Body of pancreas (tissue), 4 donors: ENCODE measurements at places on chromosomes 3 and 15. TPM values are rescaled to one million over a fixed set of nuclear protein-coding genes. Genes with fewer than 3 reads are reported as not detected.

- DNase-seq, result peak; percentile 35
These were observed 19.0 kb downstream of the CGNL1 start for GRCh38 chr15:57395292-57395691.

GRCh38 chr3:37397396-37397795 lies 223.0 kb upstream of the LRRFIP2 start:
- DNase-seq, result no peak

- DNase-seq, result no peak
These were observed 56.3 kb upstream of the SEC13 start for GRCh38 chr3:10377148-10377725.

GRCh38 chr3:145224886-145225285 lies 936.1 kb downstream of the PLOD2 start:
- DNase-seq, result no peak

DNA sequence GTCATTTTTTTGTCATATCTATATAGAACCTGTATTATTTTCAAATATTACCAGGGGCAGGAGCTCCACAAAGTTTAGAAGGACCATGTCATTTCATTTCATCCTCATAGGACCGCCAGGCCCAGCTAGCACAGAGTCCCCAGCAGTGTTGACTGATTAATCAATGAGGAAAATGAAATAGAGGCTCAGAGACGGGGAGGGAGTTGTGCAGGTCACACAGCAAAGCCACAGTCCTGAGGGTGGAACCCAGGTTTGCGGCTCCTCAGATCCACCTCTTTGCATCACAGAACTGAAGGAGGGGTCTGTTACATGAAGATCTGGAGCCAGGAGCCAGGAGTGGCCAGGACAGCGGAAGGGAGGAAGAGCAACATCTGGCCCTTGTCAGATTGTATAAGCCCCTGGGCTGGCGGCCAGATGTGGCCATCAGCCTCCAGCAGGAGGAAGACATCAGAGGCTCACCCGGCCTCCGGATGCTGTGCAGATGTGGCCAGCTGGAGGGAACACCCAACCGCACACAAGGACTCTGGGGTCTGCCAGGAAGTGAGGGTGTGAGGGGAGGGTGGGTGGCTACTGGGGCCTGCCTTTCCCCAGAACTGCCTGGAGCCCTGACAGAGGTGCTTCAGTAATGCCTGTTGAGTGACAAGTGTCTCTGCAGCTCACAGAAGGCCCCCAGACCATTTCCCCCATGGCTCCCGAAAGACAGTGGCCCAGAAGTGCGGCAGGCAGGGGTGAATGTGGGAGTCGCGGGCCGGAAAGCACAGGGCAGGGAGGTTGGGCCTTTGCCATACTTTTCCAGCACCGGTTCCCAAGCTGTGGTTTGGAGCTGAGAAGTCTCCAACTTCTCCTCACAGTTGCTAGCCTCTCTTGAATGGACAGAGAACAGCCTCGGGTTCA lies 21.3 kb downstream of the EFCC1 start:
- no peak for DNase-seq

GRCh38 chr15:63401078-63401477 lies 19.4 kb upstream of the CA12 start:
- no peak for DNase-seq

DNA sequence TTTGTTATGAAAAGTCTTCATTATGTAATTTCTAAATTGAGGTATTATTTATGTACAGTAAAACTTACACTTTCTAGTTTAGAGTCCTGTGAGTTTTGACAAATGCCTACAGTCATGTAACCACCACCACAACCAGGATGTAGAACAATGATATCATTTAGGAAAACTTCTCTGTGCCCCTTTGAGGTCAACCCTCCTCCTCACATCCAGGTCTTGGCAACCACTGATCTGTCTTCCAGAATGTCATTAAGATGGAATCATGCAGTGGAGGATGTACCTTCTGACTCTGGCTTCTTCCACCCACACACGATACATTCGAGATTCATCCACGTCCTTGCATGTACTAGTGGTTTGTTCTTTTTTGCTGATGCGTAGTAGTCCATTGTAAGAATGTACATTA lies 23.2 kb downstream of the MINAR1 start:
- DNase-seq, result no peak

DNA sequence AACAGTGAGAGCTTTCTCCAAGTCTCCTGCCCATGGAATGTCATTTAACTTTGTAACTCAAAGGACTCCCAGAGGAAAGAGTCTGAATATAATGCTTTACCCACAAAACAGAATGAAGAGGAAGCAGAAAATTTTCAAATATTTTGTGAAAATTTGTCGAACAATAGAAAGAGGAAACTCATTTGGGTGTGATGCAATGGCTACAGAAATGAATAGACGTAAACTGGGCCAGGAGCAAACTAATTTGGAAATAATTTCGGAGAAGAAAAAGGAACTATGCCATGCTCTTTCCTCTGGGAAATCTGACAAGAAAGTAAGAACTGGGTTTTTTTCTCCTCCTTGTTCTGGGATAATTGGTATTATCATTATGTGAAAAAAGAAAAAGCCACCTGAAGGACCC lies 11.2 kb upstream of the SUMF1 start:
- DNase-seq, result no peak

GRCh38 chr15:58381697-58382096 lies 50.1 kb upstream of the LIPC start:
- no peak for DNase-seq

DNA sequence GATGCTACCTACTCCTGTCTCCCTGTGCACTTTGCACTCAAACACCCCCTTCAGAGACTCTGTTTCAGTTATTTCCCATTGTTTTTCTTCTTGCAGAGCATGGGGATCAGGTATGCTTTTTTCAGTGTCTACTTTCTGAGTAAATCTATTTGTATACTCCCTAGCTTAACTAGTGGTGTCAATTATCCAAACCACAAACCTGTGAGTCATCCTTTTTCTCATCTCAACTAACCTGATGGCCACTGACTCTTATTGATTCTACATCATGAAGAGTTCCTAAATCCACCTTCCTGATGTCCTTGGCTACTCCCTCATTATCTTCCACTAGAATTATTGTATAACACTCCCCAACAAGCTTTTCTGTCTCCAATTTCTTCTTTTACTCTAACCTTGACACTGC lies 68.0 kb downstream of the DIPK2A start:
- no peak for DNase-seq

- DNase-seq, result no peak
These were observed 376.3 kb downstream of the NLGN1 start for GRCh38 chr3:173773800-173774199.

DNA sequence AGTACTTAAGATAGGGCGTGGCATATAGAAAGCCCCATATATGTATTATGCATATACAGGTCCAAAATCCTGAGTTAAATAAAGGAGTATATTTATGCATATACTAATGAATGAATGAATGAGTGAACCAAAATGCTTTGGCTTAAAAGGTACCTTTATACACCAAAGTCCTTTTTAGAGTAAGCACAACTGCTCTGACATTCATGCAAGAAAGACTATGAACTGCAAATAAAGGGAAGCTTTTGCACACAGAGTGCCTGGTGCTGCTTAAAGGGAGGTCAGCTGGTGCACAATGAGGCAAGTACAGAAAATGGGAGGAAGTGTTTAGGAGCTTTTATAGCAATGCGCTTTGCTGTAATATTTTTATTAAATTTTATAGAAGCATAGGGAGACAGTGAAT lies 214.0 kb downstream of the KLF13 start:
- DNase-seq, result no peak

DNA sequence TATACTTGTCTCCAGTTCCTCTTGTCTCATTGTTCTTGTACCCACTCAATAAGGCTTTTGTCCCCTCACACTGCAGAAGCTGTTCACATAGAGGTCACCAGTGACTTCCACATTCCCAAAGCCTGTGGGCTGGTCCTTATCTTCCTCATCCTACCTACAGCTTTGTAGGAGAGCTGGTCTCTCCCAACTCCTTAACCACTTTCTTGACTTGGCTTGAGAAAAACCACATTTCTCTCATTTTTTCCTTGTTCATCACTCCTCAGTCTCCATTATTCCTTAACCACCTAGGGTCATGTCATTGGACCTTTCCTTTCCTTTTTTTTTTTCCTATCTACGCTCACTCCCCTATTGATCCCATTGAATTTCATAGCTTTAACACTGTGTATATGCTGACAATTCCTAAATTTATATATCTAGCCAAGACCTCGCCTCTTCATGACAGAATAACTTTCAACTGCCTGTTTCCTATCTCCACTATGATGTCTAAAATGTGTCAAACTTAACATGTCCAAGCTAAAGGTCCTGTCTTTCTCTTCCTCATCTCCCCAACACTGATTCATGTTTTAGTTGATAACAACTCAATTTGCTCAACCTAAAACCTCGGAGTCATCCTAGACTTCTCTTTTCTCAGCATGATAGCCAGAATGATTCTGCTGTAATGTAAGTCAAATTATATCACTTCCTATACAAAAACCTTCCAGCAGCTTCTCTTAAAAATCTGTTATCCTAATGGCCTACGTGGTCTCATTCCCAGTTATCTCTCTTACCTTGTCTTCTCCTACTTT lies 49.5 kb downstream of the CEP63 start:
- no peak for DNase-seq

GRCh38 chr3:40398346-40398745 lies 11.4 kb downstream of the ENTPD3 start:
- peak; percentile 19 for DNase-seq

GRCh38 chr3:67920969-67921368 lies 266.6 kb upstream of the SUCLG2 start:
- no peak for DNase-seq

DNA sequence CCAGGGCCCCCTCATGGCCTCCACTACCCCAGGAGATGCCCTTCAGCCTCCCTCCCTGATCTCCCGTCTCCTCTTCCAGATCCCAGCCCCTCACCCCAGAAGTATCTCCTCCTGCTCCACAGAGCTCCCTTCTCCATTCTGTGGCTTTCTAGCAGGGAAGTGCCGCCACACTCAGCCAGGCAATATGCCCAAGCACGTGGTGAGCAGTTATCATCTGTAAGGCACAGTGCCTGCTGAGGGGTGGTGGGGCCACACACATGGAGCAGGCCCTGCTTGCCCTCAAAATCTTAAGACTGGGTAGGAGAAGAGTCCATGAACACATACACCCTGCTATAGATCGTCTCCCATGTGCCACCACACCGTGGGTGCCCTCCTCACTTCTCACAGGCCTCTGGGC lies 2.4 kb upstream of the PHGR1 start:
- DNase-seq, result no peak

DNA sequence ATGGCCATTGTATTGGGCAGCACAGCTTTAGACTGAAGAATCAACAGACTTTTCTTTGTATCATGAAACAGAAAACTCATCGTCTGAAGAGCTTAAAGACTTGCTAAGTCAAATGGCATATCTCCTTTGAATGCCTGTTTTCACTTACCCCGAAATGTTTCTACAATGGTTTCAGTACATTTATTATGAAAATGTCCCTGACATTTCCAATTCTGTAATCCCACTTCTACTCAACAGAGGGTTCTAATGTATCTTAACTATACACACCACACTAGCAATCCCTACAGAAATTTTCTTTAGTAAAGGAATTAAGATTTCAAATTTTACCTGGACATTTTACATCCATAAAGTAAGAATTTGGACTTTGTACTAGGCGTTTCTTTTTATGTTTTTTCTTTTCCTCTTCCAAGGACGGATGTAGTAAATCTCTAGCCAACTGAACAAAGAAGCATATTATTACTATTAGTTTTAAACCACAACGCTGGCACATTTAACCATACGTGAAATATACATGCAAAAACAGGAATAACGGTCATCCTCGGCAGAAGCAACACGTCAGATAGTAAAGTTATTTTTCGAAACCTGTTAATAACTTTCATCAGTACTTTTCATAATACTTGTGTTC lies 1.1 kb downstream of the RPS27L start:
- no peak for DNase-seq

DNA sequence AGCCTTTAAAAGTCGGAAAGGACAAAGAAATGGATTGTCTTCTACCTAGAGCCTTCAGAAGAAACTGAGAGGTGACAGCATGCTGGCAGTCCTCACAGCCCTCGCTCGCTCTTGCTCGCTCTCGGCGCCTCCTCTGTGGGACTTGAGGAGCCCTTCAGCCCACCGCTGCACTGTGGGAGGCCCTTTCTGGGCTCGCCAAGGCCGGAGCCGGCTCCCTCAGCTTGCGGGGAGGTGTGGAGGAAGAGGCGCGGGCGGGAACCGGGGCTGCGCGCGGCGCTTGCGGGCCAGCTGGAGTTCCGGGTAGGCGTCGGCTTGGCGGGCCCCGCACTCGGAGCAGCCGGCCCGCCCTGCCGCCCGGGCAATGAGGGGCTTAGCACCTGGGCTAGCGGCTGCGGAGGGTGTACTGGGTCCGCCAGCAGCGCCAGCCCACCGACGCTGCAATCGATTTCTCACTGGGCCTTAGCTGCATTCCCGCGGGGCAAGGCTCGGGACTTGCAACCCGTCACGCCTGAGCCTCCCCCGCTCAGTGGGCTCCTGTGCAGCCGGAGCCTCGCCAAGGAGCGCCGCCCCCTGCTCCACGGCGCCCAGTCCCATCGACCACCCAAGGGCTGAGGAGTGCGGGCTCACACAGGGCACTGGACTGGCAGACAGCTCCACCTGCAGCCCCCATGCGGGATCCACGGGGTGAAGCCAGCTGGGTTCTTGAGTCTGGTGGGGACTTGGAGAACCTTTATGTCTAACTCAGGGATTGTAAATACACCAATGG lies 953.8 kb upstream of the GBE1 start:
- no peak for DNase-seq

- DNase-seq, result no peak
These were observed 229.5 kb upstream of the ROPN1 start for GRCh38 chr3:124221422-124221821.

Gene ADGRG7
- not detected for total RNA-seq

Gene TMEM42
- 14.3 TPM for total RNA-seq

Gene RTP1
- total RNA-seq, result not detected

Gene KIF15
- 0.78 TPM for total RNA-seq

Gene EHHADH
- total RNA-seq, result 8.3 TPM

Gene ITIH1
- total RNA-seq, result 4.4 TPM

Gene CILP
- 18.8 TPM for total RNA-seq

Gene NMB
- 8.8 TPM for total RNA-seq

Gene TLR9
- not detected for total RNA-seq

Gene NOX5
- total RNA-seq, result not detected
